ENCODE measurements at places on chromosomes 7 and 10.

GRCh38 chr7:50396856-50397255 is 53.3 kb downstream of the FIGNL1 start:
- DNase-seq, result no peak

GRCh38 chr7:98771519-98771918 is 98.3 kb downstream of the TMEM130 start:
- DNase-seq, result peak; percentile 89

- peak; percentile 61 for DNase-seq
Observed at GRCh38 chr7:93378131-93378760, 146.1 kb downstream of the VPS50 start.

GRCh38 chr7:80760292-80760691 is 121.8 kb downstream of the CD36 start:
- no peak for DNase-seq

DNA sequence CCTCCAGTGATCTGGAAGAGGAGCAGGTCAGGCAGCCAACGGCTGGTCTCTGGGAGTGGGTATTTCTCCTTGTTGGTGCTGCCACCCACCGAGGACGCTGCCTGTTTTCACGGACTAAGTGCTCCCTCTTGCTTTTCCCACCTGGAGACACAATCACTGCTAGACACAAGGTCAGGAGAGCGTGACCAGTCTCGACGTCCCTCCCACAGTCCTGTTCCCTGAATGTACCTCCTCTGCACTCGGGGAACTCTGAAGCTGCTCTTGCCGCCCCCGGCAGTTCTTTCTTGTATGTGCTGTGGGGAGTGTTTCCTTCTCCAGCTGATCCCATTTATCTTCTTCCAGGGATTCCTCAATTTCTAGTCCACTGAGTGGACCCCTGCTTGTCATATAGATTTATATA is 89.4 kb downstream of the CYTH3 start:
- DNase-seq, result no peak

Measured in tongue (tissue), 3 donors.